ENCODE measurements at places on chromosomes 1 and 21.
A peak's percentile ranks its signal among the peaks of the same experiment; 100 is the strongest.

- DNase-seq: no peak
These were observed 18.8 kb downstream of the CEP350 start for GRCh38 chr1:179973198-179974110.

- DNase-seq: no peak
These were observed 7.0 kb upstream of the CD58 start for GRCh38 chr1:116577759-116578314.

DNA sequence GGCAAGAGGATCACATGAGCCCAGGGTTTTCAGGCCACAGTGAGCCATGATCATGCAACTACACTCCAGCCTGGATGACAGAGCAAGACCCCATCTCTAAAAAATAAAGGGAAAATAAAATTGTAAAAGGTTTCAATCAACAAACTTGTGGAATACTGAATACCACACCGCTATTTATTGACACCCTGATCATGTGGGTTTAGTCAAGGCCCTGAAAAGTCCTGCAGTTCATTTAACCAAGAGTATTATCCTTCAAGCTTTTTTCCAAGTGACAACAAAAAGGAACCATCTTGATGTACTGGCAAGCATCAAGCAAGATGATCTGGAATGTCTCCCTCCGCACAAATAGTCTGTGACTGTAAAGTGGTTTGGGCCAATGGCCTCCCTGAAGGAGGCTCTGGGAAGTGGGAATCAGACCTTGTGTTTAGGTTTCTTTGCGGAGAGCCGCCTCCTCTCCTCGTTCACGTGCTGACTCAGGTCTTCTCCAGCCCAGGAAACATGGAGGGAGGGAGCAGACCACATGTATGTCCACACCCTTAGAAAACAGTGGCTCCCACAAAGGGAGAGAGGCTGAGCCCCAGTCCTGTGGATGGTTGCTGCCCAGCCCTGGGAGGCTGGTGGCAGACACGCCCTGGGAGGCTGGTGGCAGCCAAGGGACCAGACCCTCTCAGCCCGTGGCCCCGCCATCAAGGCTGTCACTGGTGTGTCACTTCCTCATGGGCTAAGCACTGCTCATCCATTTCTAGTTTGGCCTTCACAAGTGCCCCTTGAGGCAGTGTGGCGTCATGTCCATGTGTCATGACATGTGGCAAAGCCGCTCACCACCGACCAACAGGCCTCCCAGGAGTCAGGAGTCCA, 56.7 kb downstream of the RIPK4 start:
- DNase-seq: no peak

DNA sequence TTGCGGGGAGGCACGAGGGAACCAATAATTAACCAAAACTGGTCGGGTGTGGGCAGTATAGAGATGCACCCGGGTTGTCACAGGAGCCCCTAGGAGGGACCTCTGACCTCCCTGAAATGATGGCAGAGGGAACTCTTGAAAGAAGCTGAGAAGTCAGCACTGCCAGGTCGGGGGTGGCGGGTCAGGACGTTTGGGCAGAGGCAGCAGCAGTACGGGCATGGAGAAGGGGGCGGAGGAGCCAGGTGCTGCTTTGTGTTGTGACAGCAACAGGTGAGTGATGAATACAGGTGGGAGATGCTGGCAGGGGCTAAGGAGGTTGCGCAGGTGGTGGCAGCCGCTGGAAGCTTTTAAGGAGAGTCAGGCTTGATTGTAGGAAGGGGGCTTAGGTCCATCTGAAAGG, 11.7 kb downstream of the TNFRSF1B start:
- DNase-seq: no peak

- no peak for DNase-seq
These were observed 139.1 kb downstream of the KAZN start for GRCh38 chr1:14737561-14738094.

DNA sequence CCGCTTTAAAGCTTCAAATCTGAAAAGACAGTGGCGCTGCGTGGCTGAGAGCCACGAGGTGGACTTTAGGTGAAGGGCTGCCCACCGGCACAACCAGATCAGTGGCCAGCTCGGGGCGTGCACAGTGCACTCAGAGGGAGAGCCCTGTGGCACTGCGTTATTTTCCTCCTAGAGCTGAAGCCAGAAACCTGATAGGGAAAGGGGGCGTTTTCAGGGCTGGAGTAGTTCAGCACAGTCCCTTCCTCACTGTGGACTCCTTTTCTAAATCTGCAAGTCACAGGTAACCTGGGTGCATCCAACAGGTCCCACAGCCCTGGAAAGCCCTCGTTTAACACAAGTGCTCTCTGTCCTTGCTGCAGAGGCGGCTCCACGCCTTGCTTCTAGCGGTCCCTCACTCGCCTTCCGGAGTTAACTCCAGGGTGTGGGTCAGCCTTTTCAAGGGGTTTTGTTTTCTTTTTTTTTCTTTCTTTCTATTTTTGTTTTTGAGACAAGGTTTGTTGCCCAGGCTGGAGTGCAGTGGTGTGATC, 81.2 kb downstream of the GALNT2 start:
- DNase-seq: no peak

GRCh38 chr1:8086055-8086454, 59.9 kb upstream of the ERRFI1 start:
- no peak for DNase-seq

DNA sequence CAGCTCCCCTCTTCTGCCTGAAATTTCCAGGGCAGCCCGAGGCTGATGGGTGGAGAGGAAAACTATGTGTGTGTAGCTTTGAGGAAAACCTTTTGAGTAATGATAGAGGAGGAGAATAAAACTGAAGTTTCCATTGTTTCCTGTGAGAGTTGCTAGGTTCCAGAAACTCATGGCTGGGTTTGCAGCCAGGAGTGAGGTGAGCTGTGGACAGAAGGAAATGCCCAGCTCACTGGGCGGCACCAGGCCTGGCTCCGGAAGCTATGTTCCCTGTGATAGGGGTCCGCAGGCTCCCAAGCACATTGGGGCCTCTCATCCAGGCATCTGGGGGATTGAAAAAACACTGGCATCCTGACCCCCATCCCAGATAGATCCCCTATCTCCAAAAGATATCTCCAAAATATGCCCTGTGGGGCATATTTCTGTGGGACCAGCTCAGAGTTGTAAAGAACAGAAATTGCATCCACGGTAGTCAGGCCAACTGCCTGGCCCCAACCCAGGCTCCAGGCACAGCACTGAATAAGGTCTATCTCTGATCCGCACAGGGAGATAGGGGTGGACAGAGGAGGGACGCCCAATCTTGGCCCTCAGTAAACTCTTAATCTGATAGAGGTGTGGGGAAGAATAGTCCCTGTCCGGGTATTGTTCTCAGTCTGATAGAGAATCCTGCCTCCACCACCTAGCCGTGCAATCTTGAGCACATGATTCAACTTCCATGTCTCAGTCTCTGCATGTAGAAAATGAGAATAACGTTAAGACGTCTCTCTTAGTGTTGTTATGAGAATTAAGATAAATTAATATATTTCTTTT, 1.8 kb upstream of the HSPG2 start:
- DNase-seq: no peak

DNA sequence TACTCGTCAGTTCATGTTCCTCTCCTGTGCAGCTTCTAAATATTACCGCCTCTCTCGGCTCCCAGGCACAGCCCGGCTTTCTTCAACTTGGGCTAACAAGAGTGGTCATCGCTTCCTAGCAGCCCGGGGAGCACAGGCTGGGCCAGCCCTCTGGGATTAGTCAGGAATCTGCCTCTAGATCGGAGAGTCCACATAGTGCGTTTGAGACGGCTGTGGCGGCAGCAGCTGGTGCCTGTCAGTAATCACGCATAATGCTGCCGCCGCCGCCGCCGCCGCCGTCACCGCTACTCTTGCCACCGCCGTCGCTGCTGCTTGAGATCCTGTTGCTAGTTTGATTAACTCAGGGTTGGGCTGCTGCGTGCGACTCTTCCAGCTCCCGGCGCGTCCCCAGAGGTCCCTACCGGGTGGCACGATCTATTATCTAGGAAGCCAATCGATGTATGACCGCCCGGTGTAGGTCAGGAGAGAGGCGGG, at the start of gene RXRG:
Gene RXRG, minus strand, starts transcription at position 230 of the 474 bp plus-strand sequence. CDS start 233 bp downstream, outside the sequence.
- no peak for DNase-seq

DNA sequence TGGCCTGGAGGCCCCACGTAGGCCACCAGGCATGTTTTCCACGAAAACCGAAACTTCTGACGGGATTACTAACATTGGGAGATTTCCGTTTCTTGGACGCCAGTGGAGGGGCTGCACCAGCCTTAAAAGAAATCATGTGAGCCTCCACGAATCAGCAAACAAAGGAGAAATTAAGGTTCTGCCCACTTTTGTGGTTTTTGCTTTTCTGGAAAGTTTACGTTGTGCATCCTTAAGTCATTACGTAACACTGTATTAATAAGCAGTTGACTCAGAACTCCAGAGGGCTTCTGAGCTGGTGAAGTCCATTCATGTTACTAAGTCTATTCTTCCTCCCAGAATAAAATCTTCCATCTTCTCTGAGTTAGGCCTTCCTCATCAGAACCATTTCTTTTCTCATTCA, 168.5 kb downstream of the PSMG1 start:
- DNase-seq: peak; percentile 74

- peak; percentile 14 for DNase-seq
These were observed 237.6 kb downstream of the MRPL39 start for GRCh38 chr21:25369524-25370300.

All from HTR-8/SVneo (cell line).